ENCODE measurements at places on chromosomes 12 and 14. TPM values are rescaled to one million over a fixed set of nuclear protein-coding genes. Genes with fewer than 3 reads are reported as not detected.
A peak's percentile ranks its signal among the peaks of the same experiment; 100 is the strongest.

GRCh38 chr14:73312687-73313086 is 75.4 kb downstream of the PAPLN start:
- DNase-seq: no peak

DNA sequence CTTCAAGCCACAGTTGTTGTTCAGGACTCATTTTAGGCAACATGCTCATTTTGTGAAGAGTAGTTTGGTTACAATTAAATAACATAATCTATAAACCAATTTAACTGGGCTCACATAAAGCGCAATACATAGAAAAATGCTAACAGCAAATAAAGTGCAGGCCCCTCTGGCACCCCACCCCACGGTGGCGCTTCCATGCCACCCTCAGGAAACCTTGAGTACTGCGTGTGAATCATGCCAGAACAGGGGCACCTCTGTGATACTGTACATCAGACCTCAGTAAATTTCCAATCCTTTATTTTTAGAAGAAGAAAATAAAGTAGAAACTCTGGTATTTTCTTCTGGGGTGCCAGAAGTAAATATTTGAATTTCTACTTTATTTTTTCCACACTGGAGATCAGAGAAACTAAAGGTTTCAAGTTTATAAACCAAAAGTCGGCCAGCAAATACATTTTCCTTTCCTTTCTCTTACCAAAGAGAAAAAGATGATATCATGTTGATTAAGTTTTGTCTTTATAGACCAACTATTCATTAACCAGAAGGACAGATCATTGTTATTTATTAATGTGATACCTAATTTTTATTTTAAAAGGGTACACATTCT is 316.8 kb downstream of the PAWR start:
- DNase-seq: no peak

The NANOG gene
- total RNA-seq: not detected

The CMKLR1 gene
- 29.1 TPM for total RNA-seq

GRCh38 chr12:22415342-22416309 is 81.1 kb upstream of the ST8SIA1 start:
- DNase-seq: no peak

DNA sequence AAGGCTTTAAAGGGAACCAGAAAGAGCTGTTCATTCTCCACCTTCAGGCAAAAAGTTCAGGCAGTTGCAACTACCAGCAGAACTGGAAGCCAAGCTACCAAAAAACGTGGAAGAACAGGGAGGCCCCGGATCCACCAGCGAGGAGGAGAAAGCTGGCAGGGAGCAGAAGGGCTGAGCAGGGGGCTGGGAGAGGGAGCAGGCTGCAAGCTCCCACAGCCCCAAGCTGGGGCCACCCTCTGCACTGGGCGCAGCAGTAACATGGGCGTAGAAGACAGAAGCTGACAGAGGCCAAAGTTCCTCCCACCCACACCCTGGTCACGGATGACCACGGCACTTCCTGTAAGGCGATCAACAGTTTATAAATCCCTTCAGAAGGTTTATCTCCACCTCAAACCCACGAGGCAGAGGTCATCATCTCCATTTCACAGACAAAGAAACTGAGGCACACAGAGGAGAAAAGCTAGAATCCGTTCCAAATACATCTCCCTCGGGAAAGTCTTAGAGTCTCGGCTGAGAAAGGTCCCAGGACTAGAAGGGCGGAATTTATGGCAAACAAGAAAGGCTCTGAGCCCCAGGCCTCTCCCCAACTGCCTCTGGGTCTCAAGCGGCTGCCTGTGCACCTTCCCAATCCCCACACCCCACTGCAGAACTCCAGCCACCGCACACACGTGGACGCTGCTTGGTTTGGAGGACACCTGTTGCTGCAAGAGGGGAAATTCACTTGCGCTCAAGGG is 1.8 kb downstream of the CCDC85C start:
- DNase-seq: peak; percentile 79

- DNase-seq: no peak
These were observed 162.0 kb downstream of the UNC79 start for GRCh38 chr14:93592786-93593185.

DNA sequence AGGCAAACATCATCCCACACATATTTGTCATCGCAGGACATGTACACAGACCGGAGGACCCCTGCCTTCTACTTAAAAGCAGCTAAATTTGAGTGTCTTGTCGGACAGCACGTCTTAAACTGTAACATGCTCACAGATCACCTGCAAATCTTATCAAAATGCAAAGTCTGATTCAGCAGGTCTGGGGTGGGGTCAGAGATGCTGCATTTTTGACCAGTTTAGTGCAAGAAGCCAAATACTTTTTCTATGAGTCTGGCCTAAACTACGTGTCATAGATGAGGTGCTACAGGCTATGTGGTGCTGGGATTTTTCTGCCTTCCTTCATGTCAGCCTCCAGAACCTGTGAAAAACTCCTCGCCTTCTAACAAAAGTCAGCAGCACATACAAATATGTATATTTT is 178.8 kb upstream of the LHX5 start:
- DNase-seq: no peak

DNA sequence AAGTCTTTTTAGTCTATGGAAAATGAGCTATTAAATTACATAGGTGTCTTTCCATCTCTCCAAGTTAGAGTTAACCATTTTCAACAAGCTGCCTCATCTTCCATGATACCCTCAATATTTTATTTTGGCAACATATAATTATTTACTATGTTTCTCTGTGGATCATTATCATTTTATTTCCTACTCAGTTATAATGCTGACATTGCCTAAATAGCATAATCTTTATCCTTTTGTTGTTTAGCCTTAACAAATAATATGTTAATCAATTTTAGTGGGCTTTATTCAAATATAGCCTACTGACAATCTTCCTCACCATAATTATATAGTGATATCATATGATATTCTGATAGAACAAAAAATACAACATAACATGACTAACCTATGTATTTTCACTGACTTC is 1044.8 kb upstream of the FOXG1 start:
- no peak for DNase-seq

DNA sequence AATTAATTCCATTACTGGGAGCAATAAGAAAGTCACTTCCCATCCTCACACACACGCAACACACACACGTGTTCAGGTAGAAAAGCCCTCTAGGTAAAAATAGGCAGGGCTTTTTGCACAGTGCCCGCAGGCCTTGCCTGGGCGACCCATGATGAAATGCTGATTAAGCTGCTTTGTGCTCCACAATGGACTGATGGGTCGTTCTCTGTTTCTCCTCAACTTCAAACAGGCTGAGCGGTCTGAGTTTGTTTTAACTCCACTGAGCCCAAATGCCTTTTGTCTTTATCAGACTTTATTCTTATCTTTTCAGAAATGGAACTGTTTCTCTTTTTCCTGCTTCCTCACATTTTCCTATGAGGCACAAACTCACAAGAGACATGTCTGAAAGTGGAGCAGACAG is 9.4 kb upstream of the DACT1 start:
- no peak for DNase-seq

DNA sequence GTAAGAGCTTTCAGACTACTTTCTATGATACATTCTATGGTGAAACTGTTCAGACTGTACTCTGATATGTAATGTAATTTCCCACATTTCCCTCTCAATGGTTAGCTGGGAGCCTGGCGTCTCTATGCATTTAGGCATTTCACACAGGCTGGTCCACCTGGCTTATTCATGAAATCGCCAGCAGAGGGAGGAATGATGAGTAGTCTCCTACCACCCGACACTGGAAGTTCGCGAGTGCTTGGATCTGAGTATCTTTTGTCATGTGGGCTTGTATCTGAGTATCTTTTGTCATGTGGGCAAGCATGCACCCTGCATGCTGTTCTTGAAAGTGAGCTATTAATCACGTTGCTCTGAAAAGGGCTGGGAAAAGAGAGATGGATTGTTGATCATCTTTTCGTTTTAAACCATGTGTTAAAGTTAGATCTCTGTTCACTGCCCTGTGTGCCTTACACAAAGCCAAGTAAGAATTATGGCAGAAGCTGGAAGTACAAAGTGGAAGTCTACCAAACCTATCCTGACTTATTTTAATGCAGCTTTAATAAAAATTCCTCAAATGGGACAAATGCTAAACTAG is 235.0 kb downstream of the ATP23 start:
- no peak for DNase-seq

GRCh38 chr14:89444516-89445125 is 27.6 kb upstream of the FOXN3 start:
- DNase-seq: no peak
